ENCODE measurements at places on chromosomes 16 and 17.

DNA sequence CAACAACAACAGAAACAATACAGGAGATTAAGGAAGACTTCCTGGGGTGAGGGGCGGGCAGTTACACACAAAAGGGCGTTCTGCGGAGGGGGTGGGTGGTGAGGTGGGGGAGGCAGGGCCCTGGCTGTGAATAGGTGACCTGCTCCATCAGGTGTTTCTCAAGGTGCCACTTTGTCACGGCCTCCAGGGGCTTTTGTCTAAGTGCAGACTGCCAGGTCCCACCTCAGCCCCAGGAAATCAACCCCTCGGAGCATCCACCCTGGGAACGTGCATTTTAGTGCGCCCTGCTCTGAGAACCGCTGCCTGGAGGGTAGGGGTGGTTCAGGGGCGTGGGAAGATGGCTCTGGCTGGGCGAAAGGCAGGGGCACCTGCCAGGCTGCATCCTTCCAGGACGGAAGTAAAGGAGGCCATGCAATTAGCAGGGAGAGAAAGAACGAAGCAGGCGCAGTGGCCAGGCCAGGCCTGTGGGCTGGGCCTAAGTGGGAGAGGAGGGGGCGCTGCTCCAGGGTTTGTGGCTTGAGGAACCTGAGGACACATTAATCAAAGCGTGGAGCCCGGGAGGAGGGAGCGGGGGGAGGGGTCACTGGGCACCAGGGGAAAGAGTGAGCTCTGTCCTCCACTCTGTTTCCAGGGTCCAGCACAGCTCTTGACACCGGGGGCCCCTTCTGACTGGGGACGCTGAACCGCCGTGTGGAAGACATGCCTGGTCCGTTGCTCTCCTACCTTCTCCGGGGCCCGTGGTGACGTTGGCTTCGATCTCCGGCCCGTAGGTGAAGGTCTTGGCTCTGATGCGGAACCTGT, 49.4 kb upstream of the CDC42EP4 start:
- ATAC-seq = no peak

GRCh38 chr16:50846511-50846910, 104.6 kb downstream of the CYLD start:
- no peak for ATAC-seq

GRCh38 chr16:13510425-13511151, 409.4 kb upstream of the ERCC4 start:
- no peak for ATAC-seq

DNA sequence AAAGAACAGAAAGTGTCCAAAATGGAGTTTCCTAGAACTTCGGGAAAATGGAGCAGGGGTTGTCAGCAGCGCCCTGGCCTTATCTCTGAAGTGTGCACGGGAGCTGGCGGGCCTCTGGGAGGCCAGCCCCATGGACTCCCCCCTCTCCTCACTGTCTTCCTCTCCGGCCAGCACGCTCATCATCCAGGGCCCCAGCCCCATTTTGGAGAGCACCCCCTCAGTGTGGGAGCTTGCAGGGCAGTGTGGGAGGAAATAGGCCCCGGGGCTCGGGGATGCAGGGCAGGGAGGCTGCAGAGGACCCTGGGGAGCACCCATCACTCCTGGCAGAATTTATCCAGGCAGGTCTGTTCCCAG, 4.9 kb upstream of the PABPN1L start:
- no peak for ATAC-seq

DNA sequence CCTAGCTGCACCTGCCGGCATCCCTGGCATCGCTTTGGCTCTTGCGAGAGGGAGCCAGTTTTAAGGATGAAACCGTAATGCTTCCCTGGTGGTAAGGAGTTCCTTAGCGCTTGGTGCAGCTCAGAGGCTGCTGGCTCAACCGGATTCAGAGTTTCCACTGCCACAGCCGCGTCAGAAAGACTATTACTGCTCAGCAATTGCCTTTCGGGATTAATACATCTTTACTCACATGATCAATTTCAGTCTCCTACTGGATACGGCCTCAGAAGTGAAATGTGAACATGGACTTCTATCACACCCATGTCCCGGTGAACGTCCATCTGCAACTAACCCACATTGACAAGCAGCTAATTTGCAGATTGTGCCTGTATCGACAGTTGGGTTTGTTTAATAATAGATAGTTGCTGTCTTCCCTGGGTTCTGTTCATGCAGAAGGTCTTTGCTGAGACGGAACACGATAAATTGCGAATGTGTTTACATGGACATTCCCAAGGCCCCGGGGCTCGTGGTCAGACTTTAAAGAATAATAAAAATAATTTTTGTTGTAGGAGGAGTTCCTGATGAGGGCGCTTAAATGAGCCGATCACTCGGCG, 175.4 kb downstream of the ENGASE start:
- ATAC-seq = no peak

All from activated T-helper 17 cell treated with anti-CD3 and anti-CD28 coated beads, Interleukin-2, amount 50 U/mL, for 72 hours (primary cell).